ENCODE measurements at places on chromosomes 5 and 9. TPM values are rescaled to one million over a fixed set of nuclear protein-coding genes. Genes with fewer than 3 reads are reported as not detected.

The PCDHB5 gene
- total RNA-seq: 10.7 TPM

The ABO gene
- 22.4 TPM for total RNA-seq

The CRHBP gene
- 30.3 TPM for total RNA-seq

GRCh38 chr9:114059047-114059803 is 18.9 kb downstream of the AMBP start:
- no peak overlapping the region for H3K27ac ChIP-seq
- no peaks in the 10 kb centered on the region for H3K36me3 ChIP-seq
- no peak overlapping the region for H3K4me3 ChIP-seq
- peak; percentile 66 for DNase-seq
- no peaks in the 10 kb centered on the region for H3K27me3 ChIP-seq
- H3K4me1 ChIP-seq: no peaks in the 10 kb centered on the region

DNA sequence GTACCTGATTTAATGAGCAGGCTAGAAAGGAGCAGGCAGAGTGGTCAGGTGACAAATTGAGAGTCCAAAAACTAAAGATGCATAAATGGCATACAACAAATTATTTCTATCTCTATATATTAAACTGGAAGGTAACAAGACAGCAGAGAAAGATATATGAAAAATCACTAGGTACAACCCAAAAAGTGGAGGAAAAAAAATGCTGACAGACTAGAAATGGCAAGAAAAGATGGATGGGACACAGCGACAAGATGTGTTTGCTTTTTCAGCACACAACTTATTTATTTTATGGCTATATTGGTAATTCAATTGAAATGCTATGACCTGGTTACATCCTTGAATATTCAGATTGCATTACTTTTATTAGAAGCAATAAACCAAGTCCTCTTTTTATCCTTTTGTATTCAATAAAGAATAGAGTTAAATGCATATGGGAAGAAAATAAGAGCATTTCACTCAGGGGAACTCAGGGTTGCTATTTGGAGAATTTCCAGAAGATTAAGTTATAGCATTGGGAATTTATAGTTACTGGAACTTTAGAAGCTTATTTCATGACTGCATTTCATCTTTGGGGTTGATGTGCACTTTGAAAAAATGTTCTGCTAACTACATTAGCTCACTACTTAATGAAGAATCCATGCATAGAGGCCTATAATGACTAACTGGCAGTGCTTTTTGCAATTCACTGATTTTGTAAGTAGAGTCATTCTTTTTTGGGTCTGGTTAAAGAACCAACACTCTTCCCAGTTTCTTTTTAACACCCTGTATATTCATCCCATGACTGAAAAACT is 566.6 kb upstream of the TUSC1 start:
- DNase-seq: no peak
- H3K27ac ChIP-seq: no peak overlapping the region
- H3K4me3 ChIP-seq: no peak overlapping the region
- no peaks in the 10 kb centered on the region for H3K36me3 ChIP-seq

- peaks cover 29% of the 10 kb centered on the region for H3K4me1 ChIP-seq
- H3K36me3 ChIP-seq: no peaks in the 10 kb centered on the region
- no peaks in the 10 kb centered on the region for H3K27me3 ChIP-seq
- no peak overlapping the region for H3K4me3 ChIP-seq
These were observed 9.9 kb downstream of the CCDC69 start for GRCh38 chr5:151213803-151214613.

DNA sequence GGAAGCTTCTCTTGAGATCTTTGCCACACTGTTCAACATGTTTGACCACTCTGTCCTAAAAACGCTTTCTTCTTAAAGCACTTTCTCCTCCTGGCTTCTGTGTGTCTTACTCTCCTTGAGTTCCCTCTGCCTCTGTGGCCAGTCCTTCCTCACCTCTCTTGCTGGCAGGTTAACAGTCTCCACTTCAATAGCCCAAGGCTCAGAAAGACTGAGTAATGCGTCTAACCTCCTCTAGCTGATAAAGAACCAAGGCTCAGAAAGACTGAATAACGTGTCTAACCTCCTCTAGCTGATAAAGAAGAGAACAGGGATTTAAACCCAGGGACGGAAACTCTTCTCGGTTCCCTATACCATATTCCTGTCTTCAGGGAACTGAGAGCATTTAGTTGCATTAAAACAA is 205.2 kb downstream of the AOPEP start:
- DNase-seq: no peak
- H3K36me3 ChIP-seq: no peaks in the 10 kb centered on the region
- no peak overlapping the region for H3K4me3 ChIP-seq
- no peaks in the 10 kb centered on the region for H3K27me3 ChIP-seq
- peaks cover 7% of the 10 kb centered on the region for H3K4me1 ChIP-seq
- H3K27ac ChIP-seq: no peak overlapping the region

DNA sequence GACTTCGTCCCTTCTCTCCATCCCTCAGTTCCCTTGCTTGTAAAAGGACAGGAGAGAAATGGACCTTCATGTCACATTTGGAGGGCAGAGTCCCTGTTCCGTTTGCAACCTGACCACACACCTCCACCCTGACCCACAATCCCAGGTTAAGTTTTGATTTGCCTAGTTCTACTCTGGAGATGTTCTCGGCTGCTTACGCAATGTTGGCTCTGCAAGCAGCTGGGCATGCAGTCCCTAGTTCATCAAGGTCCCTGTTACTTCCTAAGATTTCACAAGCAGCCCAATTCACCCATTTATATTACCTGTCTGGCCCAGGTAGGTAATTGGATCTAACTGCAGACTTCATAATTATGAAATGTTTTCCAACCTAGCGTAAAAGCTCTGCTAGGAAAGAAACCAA is 28.8 kb downstream of the SLIT3 start:
- H3K27me3 ChIP-seq: no peaks in the 10 kb centered on the region
- DNase-seq: no peak
- H3K4me1 ChIP-seq: no peaks in the 10 kb centered on the region
- H3K36me3 ChIP-seq: no peaks in the 10 kb centered on the region
- H3K4me3 ChIP-seq: no peak overlapping the region
- H3K27ac ChIP-seq: no peak overlapping the region

DNA sequence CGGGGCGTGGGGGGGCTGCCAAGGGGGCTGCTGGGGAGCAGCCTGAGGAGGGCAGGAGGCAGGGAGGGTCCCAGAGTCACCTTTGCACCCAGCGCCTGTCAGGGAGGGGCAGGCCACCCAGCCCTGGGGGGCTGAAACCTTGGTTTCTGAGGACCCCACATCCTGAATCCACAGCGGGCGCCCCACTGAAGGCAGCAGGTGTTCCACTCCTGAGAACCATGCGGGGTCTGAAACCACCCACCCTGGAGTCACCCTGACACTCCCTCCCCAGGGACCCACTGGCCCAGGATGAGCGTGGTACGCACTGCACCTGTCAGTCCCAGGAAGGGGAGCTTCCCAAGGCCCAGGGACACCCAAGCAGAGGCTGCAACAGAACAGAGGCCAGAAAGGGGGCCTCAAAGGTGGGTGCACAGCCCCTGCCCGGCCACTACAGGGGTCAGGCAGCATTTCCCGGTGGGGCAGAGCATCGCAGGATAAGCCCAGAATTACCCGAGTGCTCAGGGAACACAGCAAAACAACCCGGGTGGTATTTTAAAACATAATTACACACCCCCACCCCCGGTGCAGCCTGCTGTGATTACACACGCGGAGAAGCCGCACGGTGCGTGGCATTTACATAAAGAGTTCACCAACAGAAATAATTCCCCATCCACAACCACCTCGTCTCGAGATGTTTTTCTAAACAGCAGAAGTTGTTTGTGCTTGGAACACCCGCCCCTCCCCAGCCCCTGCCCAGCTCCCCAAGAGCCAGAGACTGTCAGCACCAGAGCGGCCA is 57.3 kb upstream of the UBAC1 start:
- no peak overlapping the region for H3K27ac ChIP-seq
- no peak for DNase-seq
- H3K4me3 ChIP-seq: no peak overlapping the region
- H3K36me3 ChIP-seq: no peaks in the 10 kb centered on the region
- no peaks in the 10 kb centered on the region for H3K27me3 ChIP-seq
- no peaks in the 10 kb centered on the region for H3K4me1 ChIP-seq

GRCh38 chr5:174572591-174572990 is 151.8 kb upstream of the MSX2 start:
- no peaks in the 10 kb centered on the region for H3K36me3 ChIP-seq
- peaks cover 9% of the 10 kb centered on the region for H3K27me3 ChIP-seq
- no peak for DNase-seq
- H3K4me1 ChIP-seq: no peaks in the 10 kb centered on the region
- no peak overlapping the region for H3K27ac ChIP-seq
- no peak overlapping the region for H3K4me3 ChIP-seq

DNA sequence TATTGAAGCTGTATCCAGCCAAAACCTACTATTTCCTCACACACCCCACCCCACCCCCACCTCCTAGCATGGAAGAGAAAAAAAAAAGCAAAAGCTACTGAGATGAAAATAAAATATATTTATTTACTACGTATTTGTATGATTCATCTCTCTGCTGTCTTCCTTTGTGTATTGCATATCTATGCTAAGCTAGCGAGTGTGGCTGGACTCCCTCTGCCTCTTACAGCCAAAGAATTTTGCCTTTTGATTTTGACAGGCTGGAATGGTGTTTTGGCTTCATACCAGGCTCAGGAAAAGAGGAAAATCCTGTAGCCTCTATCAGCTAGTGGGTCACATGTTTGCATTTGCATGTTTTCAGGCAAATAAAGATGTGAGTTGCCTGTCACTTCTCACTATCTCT is 2.2 kb downstream of the ABLIM3 start:
- no peaks in the 10 kb centered on the region for H3K36me3 ChIP-seq
- peak; percentile 30 for DNase-seq
- peaks cover 27% of the 10 kb centered on the region for H3K4me1 ChIP-seq
- no peak overlapping the region for H3K4me3 ChIP-seq

DNA sequence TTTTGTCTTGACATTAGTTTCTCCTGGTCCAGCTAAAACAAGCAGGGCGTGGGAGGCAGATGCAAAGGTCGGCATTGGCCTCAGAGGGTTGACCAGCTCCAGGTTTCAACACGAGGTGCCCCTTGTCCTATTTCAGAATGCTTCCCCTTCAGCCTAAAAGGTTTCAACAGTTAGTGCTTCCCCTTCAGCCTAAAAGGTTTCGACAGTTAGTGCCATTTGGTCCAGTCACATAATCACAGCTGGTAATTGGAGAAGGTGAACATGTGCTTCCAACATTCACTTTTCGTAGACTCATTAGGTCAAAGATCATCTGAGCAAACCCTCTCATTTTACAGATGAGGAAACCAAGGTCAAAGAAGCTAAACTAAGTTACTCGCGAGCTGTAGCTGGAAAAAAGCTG is 270.3 kb upstream of the MAP3K1 start:
- H3K36me3 ChIP-seq: no peaks in the 10 kb centered on the region
- H3K27ac ChIP-seq: no peak overlapping the region
- no peak for DNase-seq
- H3K4me1 ChIP-seq: no peaks in the 10 kb centered on the region
- no peaks in the 10 kb centered on the region for H3K27me3 ChIP-seq
